ENCODE measurements at places on chromosomes 1 and 21.

DNA sequence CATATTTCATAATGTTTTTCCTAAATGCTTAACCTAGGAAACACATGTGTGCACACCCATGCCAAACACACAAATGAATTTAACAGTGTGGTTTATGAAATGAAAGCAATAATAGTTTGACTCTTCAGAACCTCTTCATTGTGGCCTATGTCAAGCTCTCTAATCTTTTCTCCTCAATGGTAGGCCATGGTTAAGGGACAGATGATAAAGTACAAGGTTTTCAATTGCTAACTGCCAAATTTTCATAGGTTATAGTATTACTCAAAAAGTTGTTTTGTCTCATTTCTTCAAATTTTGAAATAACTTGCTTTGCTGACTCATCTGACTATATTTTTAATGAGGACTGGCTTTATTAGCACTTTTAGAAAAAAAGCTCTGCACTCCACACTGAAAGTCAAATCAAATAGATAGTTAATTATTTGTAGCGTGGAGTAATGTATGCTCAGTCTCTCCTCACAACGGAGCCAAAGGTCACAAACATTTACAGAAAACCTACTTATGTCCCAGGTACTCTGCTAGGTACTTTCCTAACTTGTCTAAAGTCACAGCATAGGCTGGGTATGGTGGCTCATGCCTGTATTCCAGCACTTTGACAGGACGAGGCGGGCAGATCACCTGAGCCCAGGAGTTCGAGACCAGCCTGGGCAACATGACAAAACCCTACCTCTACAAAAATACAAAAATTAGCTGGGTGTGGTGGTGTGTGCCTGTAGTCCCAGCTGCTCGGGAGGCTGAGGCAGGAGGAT is 3.0 kb upstream of the ADCY10 start:
- no peak overlapping the region for H3K4me3 ChIP-seq
- H3K27me3 ChIP-seq: no peaks in the 10 kb centered on the region
- H3K27ac ChIP-seq: no peak overlapping the region

- H3K4me3 ChIP-seq: no peak overlapping the region
- no peaks in the 10 kb centered on the region for H3K4me1 ChIP-seq
- DNase-seq: no peak
- H3K36me3 ChIP-seq: no peaks in the 10 kb centered on the region
These were observed 99.1 kb upstream of the NGF start for GRCh38 chr1:115437196-115437595.

GRCh38 chr1:169484101-169484500 is 1.6 kb downstream of the SLC19A2 start:
- no peaks in the 10 kb centered on the region for H3K27me3 ChIP-seq
- H3K4me1 ChIP-seq: peaks cover 44% of the 10 kb centered on the region
- no peak overlapping the region for H3K4me3 ChIP-seq
- DNase-seq: no peak
- no peak overlapping the region for H3K27ac ChIP-seq

DNA sequence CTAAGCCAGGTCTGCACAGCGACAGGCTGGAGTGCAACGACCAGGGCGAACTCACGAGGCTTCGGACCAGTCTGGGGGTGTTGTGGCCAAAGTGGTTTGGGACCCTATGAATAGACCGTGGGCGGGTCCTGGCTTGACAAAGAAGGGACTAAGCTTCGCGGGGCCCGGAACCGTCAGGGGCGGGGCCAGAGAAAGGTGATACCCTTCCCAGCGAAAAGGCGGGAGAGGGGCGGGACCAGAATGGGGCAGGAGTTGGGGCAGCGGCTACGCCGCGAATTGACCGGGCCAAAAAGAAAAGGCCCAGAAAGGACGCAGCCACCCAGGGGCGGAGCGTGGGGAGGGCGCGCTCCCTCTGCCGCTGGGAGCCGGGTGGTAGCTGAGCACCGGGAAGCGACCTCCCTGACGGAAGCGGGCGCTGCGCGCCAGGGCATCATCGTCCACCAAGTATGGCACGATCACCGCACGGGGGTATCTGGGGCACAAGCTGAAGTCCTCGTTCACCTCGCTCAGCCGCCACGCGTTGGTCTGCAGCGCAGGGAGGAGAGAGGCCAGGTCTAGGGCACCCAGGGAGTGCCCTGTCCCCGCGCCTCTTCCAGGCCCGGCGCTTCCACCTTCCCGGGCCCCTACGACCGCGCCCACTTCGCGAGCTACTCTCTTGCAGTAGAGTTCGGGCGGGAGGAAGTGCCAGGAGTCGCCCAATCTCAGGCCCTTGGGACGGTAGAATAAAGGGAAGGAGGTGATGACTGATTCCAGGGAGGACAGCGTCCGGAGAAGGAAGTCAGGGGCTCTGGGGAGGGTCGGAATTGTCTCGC is 6.7 kb upstream of the FAM167B start:
- DNase-seq: no peak
- H3K4me3 ChIP-seq: peak overlapping the region; percentile 91
- H3K36me3 ChIP-seq: no peaks in the 10 kb centered on the region
- peaks cover 39% of the 10 kb centered on the region for H3K4me1 ChIP-seq
- H3K27ac ChIP-seq: peak overlapping the region; percentile 81

GRCh38 chr1:27634985-27635367 is at the start of gene FGR:
TSS of gene FGR (minus strand) at chr1:27635185. CDS start at chr1:27623916, 11,269 bp downstream.
- peaks cover 56% of the 10 kb centered on the region for H3K4me1 ChIP-seq
- peak within 1 kb of the TSS; percentile 94 for H3K27ac ChIP-seq
- H3K27me3 ChIP-seq: no peaks in the 10 kb centered on the region
- DNase-seq: no peak
- no peaks in the 10 kb centered on the region for H3K36me3 ChIP-seq
- peak within 1 kb of the TSS; percentile 79 for H3K4me3 ChIP-seq

- peaks cover 9% of the 10 kb centered on the region for H3K27me3 ChIP-seq
- no peak overlapping the region for H3K4me3 ChIP-seq
- no peaks in the 10 kb centered on the region for H3K4me1 ChIP-seq
- no peak overlapping the region for H3K27ac ChIP-seq
These were observed 238.3 kb downstream of the PAPPA2 start for GRCh38 chr1:176701151-176701866.

DNA sequence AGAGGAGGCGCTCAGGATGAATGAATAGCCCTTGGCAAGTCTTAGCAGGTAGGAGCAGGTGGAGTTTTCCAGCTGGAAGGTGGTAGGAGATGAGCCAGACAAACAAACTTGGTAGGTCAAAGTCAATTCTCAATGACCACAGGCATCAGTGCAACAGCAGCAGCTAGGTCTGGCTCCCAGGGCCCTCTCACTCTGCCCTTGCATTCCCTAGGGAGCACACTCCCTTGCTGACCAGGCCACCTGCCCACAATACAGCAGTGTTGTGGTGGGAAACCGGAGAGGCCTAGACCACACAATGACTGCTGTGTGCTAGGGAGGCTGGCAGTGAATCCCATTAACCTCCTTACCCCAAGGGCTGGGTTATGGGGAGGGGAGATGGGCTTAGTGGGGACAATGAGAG is 13.0 kb upstream of the PAQR6 start:
- H3K36me3 ChIP-seq: peaks cover 63% of the 10 kb centered on the region
- peak overlapping the region; percentile 27 for H3K27ac ChIP-seq
- no peak overlapping the region for H3K4me3 ChIP-seq

DNA sequence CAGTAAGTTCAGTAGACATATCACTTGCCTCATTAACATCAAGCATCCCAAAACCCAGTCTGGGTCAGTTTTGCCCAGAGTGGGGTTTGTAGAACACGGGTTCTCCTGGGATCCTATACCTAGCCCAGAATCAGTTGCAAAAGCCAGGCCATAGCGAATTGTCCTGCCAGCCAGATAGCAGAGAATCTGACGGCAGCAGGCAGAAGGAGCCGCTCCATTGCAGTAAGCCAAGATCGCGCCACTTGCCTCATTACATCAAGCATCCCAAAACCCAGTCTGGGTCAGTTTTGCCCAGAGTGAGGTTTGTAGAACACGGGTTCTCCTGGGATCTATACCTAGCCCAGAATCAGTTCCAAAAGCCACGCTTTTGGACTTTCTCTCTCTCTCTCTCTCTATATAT is 19.1 kb downstream of the NDUFS5 start:
- peaks cover 24% of the 10 kb centered on the region for H3K36me3 ChIP-seq
- no peak for DNase-seq
- H3K27ac ChIP-seq: no peak overlapping the region
- H3K4me3 ChIP-seq: no peak overlapping the region
- peaks cover 18% of the 10 kb centered on the region for H3K4me1 ChIP-seq

DNA sequence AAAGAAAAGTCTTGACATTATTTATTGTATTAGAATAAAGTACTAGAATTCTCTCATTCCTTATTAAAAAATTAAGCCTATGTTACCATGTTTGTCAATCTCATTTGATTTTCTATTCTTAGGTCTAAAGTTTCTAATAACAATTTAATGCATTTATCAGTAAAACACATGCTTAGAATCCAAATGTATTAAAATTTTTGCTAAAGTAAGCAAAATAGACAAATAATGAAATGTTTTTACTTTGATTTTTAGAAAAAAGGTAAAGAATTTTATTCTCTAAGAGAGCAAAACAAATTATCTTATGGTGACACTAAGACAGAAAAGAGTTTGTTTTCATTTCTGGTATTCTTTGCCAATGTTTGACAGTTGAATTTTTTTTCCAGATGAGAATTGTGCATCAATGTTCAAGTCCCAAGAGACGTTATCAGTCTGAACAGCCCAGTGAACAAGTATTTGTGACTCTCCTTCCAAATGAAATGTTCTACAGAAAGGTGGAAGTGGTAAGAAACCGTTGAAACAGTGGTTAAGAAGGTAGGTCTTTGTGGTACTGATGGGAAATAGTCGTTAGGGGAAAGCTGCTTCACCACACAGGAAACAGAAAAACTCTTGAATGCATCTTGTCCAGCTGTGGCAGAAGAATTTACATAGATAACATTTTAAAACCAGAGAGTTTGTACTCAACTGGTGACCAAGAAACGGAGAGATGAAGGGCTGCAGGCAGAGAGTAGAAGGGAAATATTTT is 402.5 kb downstream of the PTPRC start:
- H3K27ac ChIP-seq: no peak overlapping the region
- peaks cover 20% of the 10 kb centered on the region for H3K4me1 ChIP-seq
- peak overlapping the region; percentile 26 for H3K4me3 ChIP-seq
- no peaks in the 10 kb centered on the region for H3K36me3 ChIP-seq
